ENCODE measurements at places on chromosomes 2 and 18. TPM values are rescaled to one million over a fixed set of nuclear protein-coding genes. Genes with fewer than 3 reads are reported as not detected.

Gene IKZF2
- 23.9 TPM for total RNA-seq

GRCh38 chr2:238820916-238821315 lies 27.0 kb upstream of the TWIST2 start:
- DNase-seq: no peak
- H3K27me3 ChIP-seq: peaks cover 57% of the 10 kb centered on the region
- no peak overlapping the region for H3K4me3 ChIP-seq
- no peaks in the 10 kb centered on the region for H3K4me1 ChIP-seq

Gene THAP4
- total RNA-seq: 28.0 TPM

- H3K4me1 ChIP-seq: no peaks in the 10 kb centered on the region
- H3K36me3 ChIP-seq: peaks cover 2% of the 10 kb centered on the region
- H3K27ac ChIP-seq: no peak overlapping the region
- no peak overlapping the region for H3K4me3 ChIP-seq
- no peak for DNase-seq
- H3K27me3 ChIP-seq: peaks cover 33% of the 10 kb centered on the region
Measured at GRCh38 chr18:61335684-61336555, 2.7 kb downstream of the CDH20 start.

- H3K36me3 ChIP-seq: no peaks in the 10 kb centered on the region
- DNase-seq: no peak
- peaks cover 33% of the 10 kb centered on the region for H3K27me3 ChIP-seq
- H3K4me1 ChIP-seq: no peaks in the 10 kb centered on the region
Measured at GRCh38 chr2:33670392-33670937, 71.4 kb upstream of the FAM98A start.

DNA sequence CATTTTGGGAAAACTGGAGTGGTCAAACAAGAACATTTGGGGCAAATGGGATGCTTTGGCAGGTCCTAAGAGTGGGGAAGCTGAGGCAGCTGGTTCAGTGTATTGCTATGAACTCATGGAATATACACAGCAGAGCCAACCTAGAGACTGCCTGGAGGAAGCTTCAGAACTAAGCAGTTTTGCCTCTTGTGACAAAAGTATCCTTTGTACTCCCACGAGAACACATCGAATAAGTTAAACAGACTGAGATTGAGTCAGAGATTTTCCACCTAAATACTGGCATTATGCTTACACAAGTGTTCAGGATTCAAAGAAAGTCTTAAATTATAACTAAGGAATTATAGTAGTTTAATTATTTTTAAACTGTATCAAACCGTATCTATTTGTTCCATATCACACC lies 5.2 kb upstream of the ARMC9 start:
- peaks cover 54% of the 10 kb centered on the region for H3K27me3 ChIP-seq
- DNase-seq: no peak
- no peak overlapping the region for H3K27ac ChIP-seq
- H3K4me1 ChIP-seq: peaks cover 9% of the 10 kb centered on the region
- H3K36me3 ChIP-seq: peaks cover 3% of the 10 kb centered on the region

- H3K36me3 ChIP-seq: peaks cover 8% of the 10 kb centered on the region
- no peak overlapping the region for H3K4me3 ChIP-seq
- no peak for DNase-seq
- peaks cover 6% of the 10 kb centered on the region for H3K4me1 ChIP-seq
Measured at GRCh38 chr2:191500884-191501560, 176.9 kb upstream of the NABP1 start.

DNA sequence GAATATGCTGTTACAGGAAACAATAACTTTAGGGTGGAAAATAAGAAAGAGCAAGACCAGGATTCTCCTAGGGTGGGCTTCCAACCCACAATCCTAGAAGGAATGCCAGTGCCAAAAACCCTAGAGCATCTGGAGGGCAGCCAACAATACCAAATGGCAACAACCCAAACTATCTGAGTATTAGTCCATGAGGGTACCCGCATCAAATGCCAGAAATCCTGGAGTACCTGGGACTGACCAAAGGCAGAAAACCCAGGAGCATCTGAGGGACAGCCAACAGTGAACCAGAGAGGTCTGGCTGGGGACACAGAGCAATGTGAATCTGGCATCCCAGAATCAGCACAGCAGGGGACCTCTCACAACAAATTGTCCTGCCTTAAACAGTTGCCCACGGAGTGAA lies 126.3 kb downstream of the SCG2 start:
- no peak overlapping the region for H3K4me3 ChIP-seq
- no peaks in the 10 kb centered on the region for H3K27me3 ChIP-seq
- DNase-seq: no peak
- no peak overlapping the region for H3K27ac ChIP-seq
- no peaks in the 10 kb centered on the region for H3K4me1 ChIP-seq

- no peak for DNase-seq
- peaks cover 16% of the 10 kb centered on the region for H3K4me1 ChIP-seq
- H3K27me3 ChIP-seq: peaks cover 6% of the 10 kb centered on the region
- peak overlapping the region; percentile 79 for H3K27ac ChIP-seq
- H3K36me3 ChIP-seq: no peaks in the 10 kb centered on the region
Measured at GRCh38 chr2:47086571-47086970, 68.5 kb downstream of the STPG4 start.

Data from T-helper 17 cell (primary cell).